RWPE1 (cell line): ENCODE measurements at places on chromosomes 7 and 10.

DNA sequence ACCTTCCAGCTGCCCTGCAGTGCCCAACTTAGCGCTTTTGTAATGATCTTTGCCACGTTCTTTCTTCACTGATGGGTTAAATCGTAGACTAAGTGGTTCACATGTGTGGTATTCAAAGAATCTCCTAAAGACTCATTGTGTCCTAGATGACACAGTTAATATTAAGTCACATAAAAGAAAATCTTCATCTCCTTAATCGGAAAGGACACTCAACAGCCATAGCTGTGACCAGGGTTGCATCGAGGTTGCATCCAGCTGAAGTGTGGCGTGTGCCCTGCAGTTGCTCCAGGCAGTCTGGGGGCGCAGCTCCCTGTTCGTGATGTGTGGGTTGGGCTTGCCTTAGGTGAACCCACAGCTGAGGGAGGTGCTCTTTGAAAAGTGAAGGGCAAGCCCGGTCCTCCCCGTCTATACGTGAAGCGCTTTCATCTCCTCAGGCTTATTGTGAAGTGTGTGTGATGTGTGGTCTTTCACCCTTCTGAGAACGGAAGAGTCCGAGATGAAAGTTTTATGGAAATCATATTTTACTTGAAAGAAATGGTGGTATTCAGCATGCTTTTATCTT is 122.7 kb downstream of the TRRAP start:
- no peak for DNase-seq

DNA sequence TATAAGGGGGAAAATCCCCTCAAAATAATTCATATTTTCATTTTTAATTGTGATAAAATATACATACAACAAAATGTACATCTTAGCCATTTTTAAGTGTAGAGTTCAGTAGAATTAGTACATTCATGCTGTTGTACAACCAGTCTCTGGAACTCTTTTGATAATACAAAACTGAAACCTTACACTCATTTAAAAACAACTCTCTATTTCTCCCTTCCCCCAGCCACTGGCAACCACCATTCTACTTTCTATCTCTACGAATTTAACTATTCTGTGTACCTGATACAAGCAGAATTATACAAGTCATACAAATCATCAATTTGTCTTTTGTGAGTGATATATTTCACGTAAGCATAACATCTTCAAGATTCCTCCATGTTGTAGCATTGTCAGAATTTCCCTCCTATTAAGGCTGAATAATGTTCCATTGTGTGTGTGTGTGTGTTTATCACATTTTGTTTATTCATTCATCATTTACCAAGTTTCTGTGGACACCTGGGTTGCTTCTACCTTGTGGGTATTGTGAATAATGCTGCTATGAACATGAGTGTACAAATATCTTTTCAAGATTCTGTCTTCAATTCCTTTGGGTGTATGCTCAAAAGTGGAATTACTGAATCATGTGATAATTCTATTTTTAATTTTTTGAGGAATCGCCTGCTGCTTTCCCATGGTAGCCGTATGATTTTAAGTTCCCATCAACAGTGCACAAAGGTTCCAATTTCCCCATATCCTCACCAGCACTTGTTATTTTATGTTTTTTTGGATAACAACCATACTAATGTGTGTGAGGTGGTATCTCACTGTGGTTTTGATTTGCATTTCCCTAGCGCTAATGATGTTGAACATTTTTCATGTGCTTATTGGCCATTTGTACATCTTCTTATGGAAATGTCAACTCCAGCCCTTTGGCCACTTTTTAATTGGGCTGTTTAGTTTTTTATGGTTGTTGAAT is 4.7 kb upstream of the EBLN1 start:
- no peak for DNase-seq

DNA sequence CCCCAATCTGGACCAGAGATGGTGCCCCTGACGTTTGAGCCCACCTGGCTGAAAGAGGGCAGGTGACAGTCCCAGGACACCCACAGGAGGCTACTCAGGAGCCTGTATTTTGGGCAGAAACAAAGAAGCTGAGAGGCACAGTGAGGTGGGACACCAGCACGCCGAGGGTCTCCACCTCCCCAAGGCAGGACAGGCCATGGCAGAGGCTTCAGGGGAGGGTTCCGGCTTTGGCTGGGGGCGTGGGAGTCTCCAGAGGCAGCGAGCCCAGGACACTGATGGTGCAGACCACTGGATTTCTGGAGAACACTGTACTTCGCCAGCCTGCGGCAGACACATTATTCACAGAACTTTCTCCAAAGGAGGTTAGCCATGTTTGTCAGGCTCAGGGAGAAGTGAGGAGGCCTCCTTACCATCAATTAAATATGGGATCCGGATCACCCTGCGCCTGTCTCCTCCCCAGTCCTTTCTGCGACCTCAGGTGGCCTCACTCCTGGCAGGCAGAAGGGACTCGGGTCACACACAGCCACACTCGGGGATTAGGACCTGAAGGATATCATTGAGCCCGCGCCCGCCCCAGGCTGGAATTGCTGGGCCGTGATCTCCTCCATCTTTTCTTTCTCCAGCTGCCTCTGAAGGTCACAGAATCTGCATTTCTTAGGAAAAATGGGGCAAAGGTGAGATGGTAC is 98.3 kb downstream of the MKI67 start:
- DNase-seq: no peak

DNA sequence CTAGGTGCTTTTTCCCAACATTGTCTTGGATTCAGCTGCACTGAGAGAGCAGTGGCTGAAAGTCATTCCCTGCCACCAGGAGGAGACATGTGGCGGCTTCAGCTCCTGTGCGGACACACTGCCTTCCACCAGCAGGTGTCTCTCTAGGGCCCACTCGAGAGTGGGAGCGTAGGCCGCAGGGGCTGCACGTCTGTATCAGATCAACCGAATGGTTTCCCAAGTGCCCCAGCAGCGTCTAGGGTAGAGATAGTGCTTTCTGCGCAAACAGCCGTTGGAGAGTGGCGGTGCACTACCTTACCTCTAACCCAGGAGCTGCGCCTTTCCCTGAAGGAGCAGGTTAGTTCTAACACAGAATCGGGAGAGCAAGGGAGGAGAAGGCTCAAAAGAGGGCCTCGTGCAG is 31.7 kb downstream of the PAPOLB start:
- DNase-seq: no peak

GRCh38 chr7:157657741-157658740 is 321.2 kb downstream of the DNAJB6 start:
- no peak for DNase-seq

GRCh38 chr10:33055625-33056024 is 97.6 kb upstream of the ITGB1 start:
- DNase-seq: no peak

GRCh38 chr7:108211382-108212201 is 81.4 kb upstream of the LAMB4 start:
- peak; percentile 15 for DNase-seq

GRCh38 chr10:43671659-43672531 is 23.2 kb upstream of the ZNF32 start:
- DNase-seq: peak; percentile 72

DNA sequence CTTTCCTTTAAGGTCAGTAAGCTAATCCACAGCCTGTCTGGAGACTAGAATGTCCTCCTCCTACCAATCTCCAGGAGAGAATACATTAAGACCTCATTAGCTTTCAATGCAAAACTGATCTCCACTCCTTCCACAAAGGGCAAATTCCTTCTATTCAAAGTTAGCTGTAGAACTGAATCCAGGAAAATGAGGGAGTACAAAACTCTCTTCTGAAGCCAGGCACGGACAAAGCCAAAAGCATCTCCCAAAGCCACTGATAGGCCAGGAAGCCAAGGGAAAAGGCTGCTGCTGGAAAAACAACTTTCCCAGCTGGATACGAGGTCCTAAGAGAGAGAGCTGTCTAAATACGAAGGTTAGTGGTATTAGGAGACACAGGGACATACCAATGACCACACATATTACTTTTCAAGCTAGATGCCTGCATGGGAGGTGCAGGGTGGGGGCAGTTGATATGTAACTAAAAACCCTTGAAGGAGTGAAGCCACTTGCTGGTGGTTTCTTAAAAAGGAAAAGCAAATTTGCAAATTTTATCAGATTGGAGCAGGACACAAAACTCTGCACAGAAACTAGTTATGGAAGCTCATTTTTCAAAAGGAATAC is 43.6 kb downstream of the MKX start:
- no peak for DNase-seq

- DNase-seq: peak; percentile 99
These were observed 47.9 kb upstream of the NPFFR1 start for GRCh38 chr10:70331486-70332268.

GRCh38 chr7:33195264-33195663 is 65.9 kb downstream of the BBS9 start:
- DNase-seq: peak; percentile 43

GRCh38 chr10:127266431-127266830 is 70.0 kb upstream of the INSYN2A start:
- DNase-seq: no peak

DNA sequence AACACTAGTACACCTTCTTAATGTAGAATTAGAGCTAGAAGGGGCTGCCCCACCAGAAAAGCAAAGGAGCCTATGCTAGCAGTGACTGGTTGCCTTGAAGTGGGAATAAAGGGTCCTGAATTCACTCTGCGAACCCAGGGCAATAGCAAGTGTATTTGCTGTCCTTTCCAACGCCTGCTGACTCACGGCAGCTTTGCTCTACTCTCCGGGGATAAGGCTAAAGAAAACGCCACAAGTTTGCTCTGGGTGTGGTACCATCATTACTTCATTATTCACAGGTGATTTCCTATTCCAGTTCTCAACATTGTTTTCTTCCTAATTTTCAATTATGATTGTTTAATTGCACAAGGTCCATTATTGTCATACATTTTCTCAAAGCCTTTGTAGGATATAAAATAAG is 220.5 kb upstream of the AOAH start:
- no peak for DNase-seq

DNA sequence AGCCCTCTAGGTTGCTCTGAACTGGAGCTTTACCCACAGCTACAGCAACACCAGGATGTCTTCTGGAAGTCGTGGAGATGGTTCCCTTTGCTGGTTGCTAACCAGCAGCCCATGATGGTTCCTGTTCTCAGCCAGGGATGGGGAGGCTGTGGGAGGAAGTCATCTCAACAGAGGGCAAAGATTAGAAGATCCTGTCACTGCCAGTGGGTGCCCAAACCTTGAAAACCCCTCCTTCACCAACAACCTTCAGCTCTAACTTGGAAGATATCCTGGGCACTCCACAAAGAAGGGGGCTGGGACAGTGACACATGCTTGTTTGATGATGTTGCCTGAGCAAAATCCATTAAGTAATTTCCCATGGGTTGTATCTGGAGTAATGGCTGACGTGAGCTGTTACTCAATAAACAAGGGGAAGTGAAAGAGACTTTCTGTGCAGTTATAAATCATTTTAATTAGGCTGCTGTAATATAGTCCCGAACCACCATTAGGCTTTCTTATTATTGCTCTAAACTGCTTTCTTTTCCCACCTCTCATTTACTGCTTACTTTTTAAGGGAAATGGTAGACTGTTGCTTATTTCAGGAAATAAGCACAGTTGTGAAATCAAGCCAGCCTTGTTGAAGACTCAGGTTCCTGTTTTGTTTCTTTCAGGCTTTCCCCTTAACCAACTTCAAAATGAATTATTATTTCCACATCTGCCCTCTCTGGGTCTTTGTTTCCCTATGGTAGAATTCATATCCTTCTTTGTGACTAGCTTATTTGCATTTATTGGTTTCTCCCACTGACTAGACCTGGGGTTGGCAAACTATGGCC is 124.8 kb downstream of the PPP1R17 start:
- no peak for DNase-seq

- no peak for DNase-seq
These were observed 90.3 kb downstream of the INPP5A start for GRCh38 chr10:132627666-132628531.

GRCh38 chr10:93110472-93111146 is 36.9 kb downstream of the CYP26A1 start:
- no peak for DNase-seq

DNA sequence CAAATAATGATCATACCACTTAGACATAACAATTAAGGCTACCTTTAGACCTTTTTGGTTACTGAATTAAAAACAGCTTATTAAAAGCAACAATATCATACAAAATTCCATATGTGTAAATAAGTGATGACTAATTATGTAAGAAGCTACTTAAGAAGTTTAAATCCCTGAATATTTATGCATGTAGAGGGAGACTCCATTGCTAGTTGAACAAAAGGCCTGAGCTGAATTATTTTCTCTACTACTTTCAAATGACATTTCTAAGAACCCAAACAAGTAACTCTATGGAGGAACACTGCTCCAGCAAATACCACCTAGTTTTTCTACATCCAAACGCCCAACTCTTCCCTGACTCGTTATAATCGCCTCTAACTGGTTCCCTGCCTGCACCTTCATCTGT is 31.5 kb downstream of the EPC1 start:
- DNase-seq: no peak

GRCh38 chr10:124798781-124799180 is 2.8 kb upstream of the ABRAXAS2 start:
- DNase-seq: no peak

GRCh38 chr10:59222788-59223187 is 46.3 kb downstream of the PHYHIPL start:
- no peak for DNase-seq

- DNase-seq: peak; percentile 87
These were observed 73.2 kb downstream of the SPDYE5 start for GRCh38 chr7:75565132-75565837.

DNA sequence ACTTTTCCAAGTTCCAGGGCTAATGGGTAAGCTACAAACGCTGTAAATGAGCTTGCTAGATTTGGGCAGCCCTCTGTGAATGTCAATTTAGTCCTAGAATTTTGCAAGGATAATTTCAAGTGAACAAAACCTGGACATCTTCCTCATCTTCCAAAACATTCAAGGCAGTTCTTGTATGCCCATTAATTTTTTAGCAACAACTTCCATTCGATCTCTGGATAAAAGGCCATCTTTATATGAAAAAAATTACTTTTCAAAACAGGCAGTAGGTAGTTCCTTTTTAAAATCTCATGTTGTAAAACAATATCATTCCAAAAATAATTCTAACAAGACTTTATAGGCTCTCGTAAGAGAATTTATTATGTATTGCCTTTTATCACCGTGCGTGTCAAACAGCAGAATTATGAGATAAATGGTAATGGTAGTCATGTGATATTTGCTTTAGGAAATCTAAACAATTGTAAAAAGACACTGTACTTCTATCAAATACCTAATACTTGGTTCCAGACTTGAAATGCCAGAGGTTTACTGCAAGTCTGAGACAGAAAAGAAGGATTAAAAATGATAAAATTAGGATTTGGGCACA is 143.7 kb upstream of the NRP1 start:
- DNase-seq: no peak

- no peak for DNase-seq
These were observed 30.6 kb downstream of the DRGX start for GRCh38 chr10:49365275-49365674.

GRCh38 chr7:121798896-121799295 is 74.1 kb upstream of the PTPRZ1 start:
- peak; percentile 10 for DNase-seq

DNA sequence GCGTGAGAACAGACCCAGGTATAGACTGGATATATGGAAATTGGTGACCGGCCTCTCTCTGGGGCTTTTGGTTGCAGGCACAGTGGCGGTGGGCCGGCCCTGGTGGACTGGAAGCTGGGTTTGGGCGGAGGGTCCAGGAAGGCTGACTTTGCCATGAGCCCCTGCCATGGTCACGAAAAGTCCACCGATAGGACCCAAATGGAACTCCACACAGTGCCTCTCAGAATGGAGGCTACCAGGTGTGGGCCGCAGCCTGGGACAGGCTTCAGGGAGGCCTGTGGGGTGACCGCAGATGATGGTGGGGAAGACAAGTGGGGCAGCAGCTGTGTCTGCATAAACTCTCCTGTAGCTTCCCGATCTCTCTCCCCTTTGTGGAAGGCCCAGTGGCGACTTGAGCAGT is 123.2 kb downstream of the DNAJB6 start:
- no peak for DNase-seq

GRCh38 chr10:33022691-33023090 is 64.7 kb upstream of the ITGB1 start:
- DNase-seq: no peak

- DNase-seq: no peak
These were observed 208.1 kb upstream of the PLXNA4 start for GRCh38 chr7:132784406-132784805.
